Cardiac septum (tissue), 1 donor: ENCODE measurements at places on chromosomes 6 and 20. TPM values are rescaled to one million over a fixed set of nuclear protein-coding genes. Genes with fewer than 3 reads are reported as not detected.

- DNase-seq, result peak; percentile 20
These were observed 64.2 kb upstream of the NXT1 start for GRCh38 chr20:23286346-23286745.

DNA sequence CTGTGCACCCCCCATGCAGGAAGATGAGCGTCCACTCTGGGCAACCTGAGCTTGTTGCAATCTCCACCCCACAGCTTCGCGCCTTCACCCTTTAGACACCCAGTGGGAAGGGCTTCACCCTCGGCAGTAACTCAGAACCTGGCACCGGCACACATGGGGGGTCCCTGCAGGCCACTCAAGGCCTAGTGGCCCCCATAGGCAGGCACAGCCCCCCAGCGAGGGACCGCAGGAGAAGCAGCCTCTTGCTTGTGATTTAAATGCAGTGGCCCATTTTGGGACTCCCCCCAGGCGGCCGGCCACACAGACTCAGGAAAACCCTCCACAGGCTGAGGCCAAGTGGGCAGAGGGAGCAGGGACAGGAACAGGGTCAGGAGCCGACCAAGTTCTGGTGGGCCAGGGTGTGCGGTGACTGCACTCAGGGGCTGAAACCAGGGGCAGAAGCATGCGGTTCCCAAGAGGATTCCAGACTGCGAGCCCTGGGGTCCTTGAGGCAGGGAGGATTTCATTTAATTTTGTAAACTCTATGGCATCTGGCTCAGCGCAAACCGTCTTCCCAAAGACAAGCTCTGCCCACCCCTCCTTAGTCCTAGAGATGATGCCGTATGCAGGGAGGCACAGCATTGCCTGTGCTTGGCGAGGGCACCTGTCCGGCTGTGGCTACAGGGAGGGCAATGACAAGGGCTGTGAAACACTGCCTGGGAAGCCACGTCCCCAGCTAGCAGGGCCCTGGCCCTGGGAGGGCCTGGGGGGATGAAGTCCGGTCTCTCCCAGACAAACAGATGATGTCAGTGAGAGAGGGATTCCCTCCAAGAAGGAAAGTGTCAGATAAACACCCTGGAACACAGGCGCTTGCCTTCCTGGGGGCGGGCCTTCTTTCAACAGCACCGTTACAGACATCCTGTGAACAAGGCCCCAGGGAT is 52.9 kb upstream of the GPR31 start:
- DNase-seq, result peak; percentile 72

DNA sequence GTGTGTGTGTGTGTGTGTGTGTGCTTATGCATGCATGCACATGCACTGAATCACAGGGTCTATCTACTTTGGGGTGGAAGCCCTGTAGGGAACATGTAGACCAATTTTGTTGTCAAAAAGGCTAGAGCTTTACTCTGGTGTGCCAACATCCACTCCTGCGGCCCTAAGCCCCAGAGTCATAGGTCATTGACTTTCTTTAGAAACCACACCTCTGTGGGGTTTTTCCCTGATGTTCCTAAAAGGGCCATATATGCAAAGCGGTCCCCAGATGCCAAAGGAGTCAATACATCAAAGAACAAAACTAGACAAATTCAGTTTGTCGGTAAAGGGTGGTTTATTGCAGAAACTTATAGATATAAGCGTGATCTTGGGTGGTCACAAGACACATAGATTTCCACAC is 29.8 kb upstream of the SLC2A12 start:
- no peak for DNase-seq

DNA sequence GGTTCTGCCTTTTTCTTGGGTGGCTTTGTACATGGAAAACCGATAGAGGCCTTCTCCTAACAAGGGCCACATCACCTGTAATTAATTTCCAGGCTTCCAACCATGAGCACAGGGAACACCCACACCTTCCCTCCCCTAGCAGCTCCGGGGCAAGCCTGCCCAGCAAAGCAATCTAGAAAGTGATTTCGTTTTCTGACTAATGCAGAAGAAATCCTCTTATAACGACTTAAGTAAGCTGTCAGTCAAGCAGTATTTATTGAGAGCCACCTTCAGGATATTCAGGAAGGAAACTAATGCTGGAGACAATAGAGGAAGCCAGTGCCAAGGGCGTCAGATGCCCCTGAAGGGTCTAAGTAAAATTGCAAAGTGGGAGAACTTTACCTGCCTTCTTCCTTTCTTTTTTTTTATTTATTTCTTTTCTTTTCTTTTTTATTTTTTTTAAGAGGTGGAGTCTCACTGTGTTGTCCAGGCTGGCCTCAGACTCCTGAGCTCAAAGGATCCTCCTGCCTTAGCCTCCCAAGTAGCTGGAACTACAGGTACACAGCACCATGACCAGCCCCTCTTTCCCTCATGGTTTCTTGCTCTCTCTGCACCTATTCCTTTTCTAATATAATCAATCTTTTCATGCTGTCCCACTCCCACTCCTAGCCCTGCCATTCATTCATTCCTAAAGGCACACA is 67.5 kb upstream of the MBOAT1 start:
- DNase-seq, result no peak

GRCh38 chr6:30985490-30985889 is 2.0 kb downstream of the MUC21 start:
- no peak for DNase-seq

DNA sequence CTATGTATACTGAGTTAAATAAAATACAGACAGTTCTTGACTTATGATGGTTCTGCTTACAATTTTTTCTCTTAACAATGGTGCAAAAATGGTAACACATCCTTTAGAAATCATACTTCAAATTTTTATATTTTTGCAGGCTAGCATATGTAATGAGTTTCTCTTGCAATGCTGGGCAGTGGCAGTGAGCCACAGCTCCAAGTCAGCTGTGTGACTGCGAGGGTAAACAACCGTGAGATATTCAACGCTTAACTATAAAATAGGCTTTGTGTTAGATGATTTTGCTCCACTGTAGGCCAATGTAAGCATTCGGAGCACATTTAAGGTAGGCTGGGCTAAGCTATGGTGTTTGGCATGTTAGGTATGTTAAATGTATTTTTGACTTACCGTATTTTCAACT is 136.1 kb downstream of the PLCB4 start:
- DNase-seq, result no peak

DNA sequence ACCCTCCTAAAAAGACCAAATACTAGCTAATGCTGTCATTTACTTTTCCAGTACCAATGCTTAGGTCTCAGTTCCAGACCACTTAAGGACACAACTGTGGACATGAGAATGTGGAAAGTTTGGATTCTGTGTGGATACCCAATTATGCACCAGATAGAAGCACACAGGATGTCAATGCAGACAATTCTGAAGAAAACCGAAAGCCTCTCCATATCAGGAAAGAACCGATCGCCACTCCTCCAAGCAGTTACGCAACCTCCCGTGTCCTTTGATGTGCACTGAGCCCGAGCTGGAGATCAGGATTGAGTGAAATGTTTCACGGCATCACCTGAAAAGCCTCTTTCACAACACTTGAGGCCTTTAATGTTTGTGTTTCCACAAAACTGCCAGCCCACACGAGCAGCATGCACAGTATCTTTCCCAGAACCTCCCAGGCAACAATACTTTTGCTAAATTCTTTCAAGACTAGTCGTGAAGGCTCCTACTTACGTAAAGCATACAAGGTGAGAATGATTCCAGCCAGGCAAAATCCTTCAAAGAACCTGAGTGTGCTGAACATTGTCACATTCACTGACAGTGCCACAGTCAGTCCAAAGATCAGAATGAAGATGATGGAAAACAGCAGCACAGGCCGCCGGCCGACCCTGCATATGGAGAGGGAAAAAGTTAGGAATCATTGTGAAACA is 47.0 kb downstream of the SLC22A23 start:
- DNase-seq, result no peak

- no peak for DNase-seq
These were observed 44.6 kb downstream of the MAK start for GRCh38 chr6:10793695-10794094.

C6orf132 gene
- 1.3 TPM for total RNA-seq

GPRC6A gene
- total RNA-seq, result not detected

RBL1 gene
- total RNA-seq, result 2.6 TPM

TENT5A gene
- total RNA-seq, result 35.2 TPM

VSX1 gene
- 0.54 TPM for total RNA-seq
